ENCODE measurements at places on chromosomes 3 and 15.

- no peak for DNase-seq
These were observed 222.0 kb downstream of the STT3B start for GRCh38 chr3:31754575-31755278.

GRCh38 chr15:76278651-76279050 lies 32.6 kb downstream of the ETFA start:
- DNase-seq: no peak

DNA sequence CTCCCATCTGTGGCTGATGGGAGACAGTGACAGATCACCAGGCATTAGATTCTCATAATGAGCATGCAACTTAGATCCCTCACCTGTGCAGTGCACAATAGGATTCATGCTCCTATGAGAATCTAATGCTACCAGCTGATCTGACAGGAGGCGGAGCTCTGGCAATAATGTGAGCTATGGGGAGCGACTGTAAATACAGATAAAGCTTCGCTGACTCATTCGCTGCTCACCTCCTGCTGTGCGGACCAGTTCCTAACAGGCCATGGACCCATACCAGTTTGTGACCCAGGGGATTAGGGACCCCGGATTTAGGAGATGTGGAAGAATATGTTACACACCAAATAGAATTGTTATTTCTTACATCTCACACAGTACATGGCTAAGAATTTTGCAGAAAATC lies 6.7 kb downstream of the ARGFX start:
- DNase-seq: no peak

GRCh38 chr3:143389388-143389787 lies 269.8 kb downstream of the CHST2 start:
- DNase-seq: no peak

GRCh38 chr3:5239602-5240001 lies 52.1 kb downstream of the EDEM1 start:
- no peak for DNase-seq

DNA sequence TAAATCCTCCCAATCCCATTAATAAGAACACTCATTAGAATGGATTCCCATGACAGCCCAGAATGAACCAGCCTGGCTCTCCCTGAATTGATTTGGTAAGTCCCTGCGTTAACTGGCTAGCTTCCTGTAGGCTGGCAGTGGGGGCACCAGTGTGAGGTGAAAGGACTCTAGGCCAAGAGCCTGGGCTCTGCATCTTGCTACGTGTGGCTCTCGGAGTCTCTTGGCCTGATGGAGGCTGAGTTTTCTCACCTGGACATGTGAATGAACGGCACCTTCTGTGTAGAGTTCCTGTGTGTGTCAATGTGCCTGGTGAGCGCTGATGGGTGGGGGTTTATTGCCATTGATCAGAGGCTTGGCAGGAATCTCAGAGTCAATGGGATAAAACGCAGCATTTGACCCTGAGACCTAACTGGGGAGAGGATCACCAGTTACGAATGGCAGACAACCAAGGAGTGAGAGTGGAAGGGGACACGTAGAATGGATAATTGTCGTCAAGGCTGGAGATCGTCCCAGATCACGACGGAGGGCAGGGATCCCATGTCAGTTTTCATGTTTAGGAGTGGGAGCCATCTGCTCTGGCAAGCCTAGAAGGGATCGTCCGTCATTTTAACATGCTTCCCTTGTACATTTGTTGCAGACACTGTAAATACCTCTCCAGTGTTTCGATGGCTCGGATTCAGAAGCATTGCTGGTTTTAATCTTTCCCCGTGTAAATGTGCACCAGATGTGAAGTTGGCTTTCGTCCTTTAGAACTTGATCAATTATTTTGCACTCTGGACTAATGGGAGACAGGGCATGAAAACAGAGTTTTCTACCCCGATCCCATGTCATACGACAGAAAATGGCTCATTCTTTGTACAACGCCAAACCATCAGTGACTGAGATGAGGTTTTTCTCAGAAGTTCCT lies 9.0 kb upstream of the KLF13 start:
- DNase-seq: no peak

GRCh38 chr15:48389691-48390143 lies 58.5 kb downstream of the DUT start:
- no peak for DNase-seq

GRCh38 chr3:124791142-124791541 lies 60.9 kb downstream of the UMPS start:
- DNase-seq: no peak

- no peak for DNase-seq
These were observed 264.6 kb upstream of the TGFBR2 start for GRCh38 chr3:30341851-30342250.

DNA sequence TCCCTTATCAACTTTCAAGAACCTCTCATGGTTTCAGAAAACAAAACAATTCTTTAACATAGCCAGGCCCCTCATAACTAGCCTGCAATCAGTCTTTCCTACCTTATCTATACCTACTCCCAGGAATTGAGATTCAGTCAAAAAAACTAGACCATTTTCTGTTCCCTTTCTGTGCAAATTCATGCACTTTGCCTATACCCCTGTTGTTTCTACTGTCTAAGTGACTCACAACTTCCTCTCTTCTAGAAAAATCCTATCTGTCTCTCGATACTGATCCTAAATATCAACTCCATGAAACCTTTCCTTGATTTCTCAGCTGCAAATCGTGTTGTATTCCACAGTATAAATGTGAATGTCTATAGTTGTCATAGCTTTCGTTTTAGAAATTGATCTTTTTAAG lies 10.9 kb upstream of the IL1RAP start:
- DNase-seq: no peak

- no peak for DNase-seq
These were observed 246.2 kb upstream of the TBL1XR1 start for GRCh38 chr3:177443469-177443868.

DNA sequence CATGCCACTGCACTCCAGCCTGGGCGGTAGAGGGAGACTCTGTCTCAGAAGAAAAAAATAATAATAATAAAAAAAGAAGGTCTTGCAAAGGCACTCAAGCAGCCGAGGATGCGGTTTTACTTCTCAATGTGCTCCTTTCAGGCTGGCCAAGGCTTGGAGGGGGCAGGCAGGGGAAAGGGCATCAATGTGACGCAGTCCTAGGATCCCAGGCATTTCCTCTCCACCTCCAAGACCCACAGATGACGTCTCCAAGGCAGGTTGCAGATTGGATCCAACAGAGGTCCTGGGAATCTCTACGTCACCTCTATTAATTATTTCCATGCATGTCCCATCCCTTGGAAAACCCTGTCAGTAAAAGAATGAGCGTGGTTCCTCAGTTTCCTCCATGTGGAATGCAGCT lies 56.2 kb downstream of the FAM43A start:
- DNase-seq: no peak

- DNase-seq: no peak
These were observed 364.7 kb downstream of the EPHB1 start for GRCh38 chr3:135159681-135160247.

- DNase-seq: no peak
These were observed 31.3 kb upstream of the ARHGEF3 start for GRCh38 chr3:56833022-56833421.

Measured in stimulated activated CD4-positive, alpha-beta T cell treated with anti-CD3 and anti-CD28 coated beads, TNF-alpha, amount 100 ng/mL, for 24 hours (primary cell).